Stimulated activated CD4-positive, alpha-beta T cell treated with anti-CD3 and anti-CD28 coated beads, Interleukin-4, amount 100 ng/mL, for 1 hour (primary cell): ENCODE measurements at places on chromosomes 16 and 17.
A peak's percentile ranks its signal among the peaks of the same experiment; 100 is the strongest.

GRCh38 chr17:70109497-70109896 is 34.5 kb downstream of the KCNJ16 start:
- no peak for DNase-seq

- peak; percentile 22 for DNase-seq
Observed at GRCh38 chr17:78709119-78709681, 72.9 kb downstream of the CYTH1 start.

DNA sequence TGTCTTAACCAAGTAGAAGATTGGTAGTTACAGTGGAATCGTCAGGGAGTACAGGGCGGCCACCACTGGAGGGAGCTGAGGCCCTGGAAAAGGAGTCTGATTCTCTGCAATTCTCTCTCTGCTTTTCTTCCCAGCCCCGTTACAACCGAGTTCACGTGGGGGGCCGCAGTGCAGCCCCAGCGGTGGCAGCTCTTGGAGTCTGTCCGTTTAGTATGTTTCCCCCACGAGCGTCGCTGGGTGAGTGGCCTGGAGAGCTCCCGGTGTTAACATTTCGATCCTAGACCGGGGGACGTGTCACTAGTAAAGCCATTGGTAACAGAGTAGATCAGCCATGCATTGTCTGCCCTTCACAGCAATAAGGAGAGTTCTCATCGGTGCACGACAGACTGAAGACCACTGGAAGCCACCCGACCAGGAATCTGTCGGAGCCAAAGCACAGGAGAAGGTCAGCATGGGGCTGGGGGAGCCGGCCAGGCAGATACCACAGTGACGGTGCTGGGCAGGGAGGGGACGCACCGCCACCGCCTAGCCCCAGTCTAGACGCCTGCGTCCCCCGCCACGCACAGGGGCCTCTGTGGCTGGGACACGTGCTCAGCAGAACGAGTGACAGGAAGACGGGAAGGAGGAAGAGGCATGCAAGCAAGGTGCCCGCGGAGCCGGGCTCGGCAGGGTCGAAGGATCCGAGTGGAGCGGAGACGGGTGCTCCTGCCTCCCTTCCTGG is 15.7 kb downstream of the SLC16A3 start:
- peak; percentile 47 for DNase-seq

- no peak for DNase-seq
Observed at GRCh38 chr17:64196601-64197000, 66.5 kb downstream of the TEX2 start.

GRCh38 chr17:82063424-82064415 is 1.9 kb downstream of the DUS1L start:
- no peak for DNase-seq
